NAMALWA (cell line): ENCODE measurements at places on chromosomes 4 and X.

DNA sequence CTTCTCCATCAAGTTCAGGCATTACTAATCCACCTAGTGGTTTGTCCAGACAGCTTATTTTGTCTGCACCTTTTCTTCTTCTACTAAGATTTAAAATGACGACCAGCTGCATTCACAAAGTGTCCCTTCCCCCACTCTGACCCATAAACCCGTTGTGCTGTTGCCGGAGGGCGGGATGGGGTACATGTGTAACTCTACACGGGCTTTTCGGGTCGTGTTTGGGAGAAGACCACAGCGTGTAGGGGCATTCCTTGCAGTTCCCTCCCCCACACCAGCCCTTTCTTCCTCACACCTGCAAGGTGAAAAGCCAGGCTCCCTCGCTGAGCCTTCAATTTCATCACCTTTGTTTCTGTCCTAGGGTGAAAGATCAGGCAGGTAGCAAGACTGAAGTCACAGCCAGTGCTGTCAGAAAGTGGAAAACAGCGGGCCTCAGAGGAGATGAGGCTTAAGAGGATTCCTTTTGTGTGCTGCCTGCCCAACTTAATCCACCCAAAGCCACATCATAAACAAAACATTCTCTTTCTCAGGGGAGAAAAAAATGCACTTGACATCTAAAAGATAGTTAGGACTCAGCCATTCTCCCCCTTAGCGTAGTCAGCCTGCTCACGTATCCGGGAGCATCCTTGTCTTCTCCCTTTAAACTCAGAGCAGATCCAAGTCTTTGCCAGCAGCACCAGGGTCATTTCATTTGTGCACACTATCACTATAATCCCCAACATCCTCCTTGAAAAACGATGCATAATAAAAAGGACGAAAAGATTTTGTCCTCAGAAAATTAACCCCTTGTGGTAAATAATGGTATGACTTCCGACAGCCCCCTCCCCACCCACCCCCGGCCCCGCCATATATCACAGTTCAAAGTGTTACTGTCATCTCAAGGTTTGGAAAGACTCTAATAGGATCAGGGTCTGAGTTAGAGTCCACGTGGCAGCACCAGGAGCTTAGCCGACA, 599.0 kb downstream of the RAB28 start:
- DNase-seq: no peak

GRCh38 chr4:87339440-87339839, 16.8 kb upstream of the HSD17B13 start:
- DNase-seq: no peak

DNA sequence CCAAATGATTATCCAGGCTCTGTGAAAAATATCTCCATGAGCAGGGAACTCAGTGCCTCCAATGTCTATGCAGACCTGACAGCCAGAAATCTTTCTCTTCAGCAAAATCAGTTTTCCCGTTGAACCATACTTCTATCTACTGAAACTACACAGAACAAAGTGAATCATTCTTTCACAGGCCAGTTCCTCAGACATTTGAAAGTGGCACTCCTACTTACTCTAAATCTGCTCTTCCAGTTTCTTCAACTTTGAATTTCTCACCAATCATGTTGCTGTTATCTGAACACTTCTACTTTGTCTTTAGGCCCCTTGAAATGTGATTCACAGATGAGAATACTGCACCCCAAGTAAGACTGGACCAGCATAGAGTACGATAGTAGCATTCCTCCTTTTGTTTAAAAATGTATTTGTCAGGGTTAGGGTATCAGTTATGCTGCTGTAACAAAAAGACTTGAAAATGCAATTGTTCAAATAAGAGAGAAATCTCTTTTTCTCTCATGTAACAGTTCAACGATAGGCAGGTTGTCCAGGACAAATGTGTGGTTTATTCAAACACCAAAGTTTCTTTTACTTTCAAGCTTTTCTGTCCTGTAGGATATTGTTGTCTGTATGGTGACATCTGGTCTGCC, 210.6 kb upstream of the KLF3 start:
- no peak for DNase-seq

DNA sequence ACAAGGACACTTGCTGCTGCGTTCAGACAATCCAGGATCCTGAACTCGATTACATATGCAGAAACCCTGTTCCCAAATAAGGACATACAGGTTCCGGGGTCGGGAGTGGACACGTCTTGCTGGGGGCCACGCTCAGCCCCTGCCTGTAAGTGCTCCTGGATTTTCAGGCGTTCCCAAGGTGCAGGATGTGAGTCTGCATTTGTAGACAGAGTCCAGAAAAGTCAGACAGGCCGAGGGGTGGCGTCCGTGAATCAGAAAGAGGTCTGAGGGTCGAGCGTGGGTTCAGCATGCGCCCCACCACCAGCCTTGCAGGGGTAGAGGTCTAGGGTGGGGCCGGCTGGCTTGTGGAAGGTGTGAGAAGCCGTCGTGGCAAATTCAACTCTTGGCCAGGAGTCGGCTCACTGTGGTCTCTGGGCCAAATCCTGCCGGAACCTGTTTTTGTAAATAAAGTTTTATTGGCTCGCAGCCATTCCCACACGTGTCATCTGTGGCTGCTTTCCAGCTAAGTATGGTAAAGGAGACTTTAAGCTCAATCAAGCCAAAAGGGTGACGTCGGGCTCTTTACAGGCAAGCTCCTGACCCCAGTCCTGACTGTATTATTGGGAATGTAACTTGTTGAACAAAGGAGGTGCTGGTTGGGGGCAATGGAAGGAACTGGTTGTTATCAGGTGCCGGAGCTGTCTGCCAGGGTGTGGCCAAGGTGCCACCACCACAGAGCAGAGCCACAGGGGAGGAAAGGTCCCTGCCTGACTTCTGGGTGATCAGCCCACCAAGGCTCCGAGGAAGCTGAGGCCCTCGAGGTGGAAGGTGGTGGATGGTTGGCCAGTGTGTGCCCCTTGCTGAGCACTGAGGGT, 7.4 kb downstream of the DOK7 start:
- no peak for DNase-seq

DNA sequence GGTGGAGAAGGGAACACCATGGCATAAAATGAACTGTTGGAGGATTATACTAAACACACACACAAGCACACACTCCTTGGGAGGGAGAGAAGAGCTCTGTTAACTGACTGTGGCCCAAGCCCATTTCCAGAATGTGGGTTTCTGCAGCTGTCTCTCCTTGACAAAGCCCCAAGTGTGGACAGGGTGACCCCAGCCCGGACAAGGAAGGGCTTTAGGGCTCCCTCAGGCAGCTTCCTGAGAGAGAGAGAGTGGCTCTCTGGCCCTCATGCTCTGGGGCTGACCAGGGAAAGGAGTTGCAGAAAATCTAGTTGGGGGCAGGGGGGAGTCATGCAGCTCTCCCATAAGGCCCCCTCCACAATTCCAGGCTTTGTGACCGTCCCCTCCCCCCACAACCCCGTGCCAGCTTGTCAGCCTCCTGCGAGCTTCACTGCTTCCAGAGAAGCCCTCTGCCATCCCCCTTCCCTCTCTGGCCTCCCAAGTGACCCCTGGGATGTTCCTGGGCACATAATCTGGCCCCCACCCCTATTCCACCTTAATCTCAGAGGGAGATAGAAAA, 590 bp downstream of the ARHGEF9 start:
- DNase-seq: no peak

GRCh38 chrX:290476-291166, 9.4 kb downstream of the PLCXD1 start:
- no peak for DNase-seq

- DNase-seq: no peak
These were observed 68.5 kb downstream of the FGFBP1 start for GRCh38 chr4:15870079-15870478.

- no peak for DNase-seq
These were observed 4.1 kb downstream of the AFM start for GRCh38 chr4:73485596-73485995.

DNA sequence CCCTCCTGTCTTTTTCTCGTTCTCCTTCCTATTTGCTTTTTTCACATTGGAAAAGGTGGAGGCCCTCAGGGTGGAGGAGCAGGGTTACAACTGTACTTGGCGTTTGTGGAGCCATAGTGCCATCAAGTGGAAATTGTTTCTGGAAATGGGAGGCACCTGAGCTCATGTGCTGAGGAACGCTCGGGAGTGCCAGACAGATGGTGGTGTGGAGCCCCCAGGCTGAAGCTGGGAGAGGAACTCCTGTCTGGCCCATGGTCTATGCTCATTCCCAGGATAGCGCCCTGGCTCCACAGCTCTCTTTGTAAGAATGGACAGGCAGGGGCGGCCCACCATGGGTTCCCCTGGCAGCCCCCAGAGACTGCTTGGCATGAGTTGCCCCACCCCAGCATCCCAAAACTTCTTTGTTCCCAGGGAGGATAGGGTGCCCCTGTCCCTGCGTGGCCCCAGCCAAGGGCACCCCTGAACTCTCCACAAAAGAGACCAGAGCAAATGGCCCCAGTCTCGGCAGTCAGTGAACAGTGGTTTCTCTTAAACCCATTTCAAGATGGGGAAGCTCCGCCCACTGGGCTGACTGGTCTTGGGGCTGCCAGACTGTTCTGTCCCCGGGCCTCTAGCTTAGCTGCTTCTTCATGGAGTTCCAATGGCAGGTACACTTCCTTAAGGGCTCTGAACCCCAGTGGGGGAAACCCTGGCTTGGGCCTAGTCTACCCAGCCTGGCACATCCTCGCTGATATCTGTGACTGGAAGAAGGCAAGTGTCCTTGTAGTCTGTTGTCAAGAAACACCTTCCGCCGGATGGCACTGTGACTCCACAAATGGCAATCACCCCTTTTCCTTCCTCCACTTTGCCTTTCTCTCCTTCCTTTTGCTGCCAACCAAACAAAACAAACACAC, 70.1 kb downstream of the NBDY start:
- no peak for DNase-seq

- DNase-seq: no peak
These were observed 352.8 kb downstream of the SPRY1 start for GRCh38 chr4:123749383-123749782.

- DNase-seq: no peak
These were observed 56.6 kb downstream of the SPRY1 start for GRCh38 chr4:123453061-123453680.

DNA sequence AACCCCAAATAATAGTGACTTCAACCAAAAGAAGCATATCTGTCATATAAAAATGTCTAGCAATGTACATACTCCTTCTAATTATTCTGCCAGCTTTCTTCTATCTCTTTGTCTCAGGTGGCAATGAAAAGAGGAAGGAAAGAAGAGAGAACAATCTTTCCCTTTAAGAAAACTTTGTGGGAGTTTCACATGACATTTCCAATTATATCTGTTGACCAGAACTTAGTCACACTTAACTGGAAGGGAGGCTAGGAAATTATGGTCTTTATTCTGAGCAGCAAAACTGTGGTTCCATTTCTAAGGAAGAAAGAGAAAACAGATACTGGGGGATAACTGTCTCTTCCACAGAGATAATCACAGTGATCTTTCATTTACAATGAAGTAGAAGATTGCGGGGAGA, 12.9 kb upstream of the MAOA start:
- no peak for DNase-seq

DNA sequence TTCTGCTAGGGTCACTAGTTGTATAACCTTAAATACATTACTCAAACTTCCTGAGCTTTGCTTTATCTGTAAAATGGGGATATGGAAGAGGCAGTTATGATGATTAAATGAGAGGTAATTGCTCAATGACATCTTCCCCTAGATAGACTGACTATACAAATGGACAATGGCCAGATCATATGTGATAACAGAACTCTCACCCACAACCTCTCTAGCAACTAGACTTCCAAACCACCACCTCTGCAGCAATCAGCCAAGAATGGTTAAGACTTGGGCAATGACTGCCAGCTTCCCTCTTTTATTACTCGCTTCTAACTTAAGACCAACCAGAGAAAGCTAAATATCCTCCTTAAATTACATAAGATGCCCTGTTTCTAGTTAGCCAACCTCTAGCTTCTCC, 2.9 kb upstream of the SEPSECS start:
- no peak for DNase-seq

- DNase-seq: no peak
These were observed 39.1 kb downstream of the HEPH start for GRCh38 chrX:66203114-66203513.

- DNase-seq: no peak
These were observed 287.0 kb downstream of the ARHGAP24 start for GRCh38 chr4:85761803-85762528.

- DNase-seq: no peak
These were observed 102.2 kb downstream of the SPCS3 start for GRCh38 chr4:176422001-176422400.

- peak; percentile 90 for DNase-seq
These were observed 921 bp upstream of the SETD7 start for GRCh38 chr4:139556724-139557555.

DNA sequence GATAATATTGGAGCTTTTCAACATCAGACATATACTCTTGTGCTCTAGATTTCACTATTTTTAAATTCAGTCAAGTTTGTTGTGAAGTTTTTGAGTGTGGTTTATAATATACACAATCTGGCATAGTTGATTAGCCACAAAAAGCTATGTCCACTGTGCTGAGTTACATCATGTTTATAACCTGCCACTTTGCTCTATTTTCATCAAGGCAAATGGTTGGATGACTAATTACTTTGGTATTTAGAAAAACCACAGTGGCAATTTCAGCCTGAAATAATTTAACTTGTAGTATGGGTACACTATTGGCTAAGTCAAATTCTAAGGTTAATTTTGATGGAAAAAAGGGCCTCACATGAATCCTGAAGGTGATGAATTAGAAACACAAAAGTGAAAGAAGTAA, 262.6 kb downstream of the C4orf33 start:
- no peak for DNase-seq

DNA sequence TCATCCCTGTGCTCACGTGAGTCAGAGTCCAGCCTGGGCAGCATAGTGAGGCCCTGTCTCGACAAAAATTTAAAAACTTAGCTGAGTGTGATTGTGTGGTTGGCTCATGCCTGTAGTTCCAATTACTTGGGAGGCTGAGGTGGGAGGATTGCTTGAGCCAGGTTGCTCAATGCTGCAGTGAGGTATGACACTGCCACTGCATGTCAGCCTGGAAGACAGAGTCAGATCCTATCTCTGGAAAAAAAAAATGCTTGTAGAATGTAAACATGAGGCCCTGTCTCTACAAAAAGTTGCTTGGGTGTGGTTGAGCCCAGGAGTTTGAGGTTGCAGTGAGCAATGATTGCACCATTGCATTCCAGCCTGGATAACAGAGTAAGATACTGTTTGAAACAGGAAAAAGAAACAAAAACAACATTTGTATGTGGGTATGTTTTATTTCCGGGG, 11.3 kb upstream of the YTHDC1 start:
- DNase-seq: no peak

DNA sequence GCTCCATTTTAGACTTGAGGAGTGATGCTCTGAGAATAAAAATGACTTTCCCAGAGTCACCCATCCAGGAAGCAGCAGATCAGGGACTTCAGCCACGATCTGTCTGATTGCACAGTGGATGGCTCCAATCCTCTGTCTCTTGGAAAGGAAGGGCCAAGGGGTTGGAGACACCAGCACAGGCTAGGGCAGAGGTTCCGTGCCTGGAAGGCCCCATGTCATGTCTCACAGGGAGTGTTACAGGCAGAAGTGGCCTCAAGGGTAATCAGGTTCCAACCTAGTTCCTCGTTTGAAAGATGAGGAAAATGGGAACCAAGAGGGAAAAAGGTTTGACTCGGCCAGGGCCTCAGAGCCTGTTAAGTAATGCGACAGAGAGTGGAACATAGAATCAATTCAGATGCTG, 160.0 kb downstream of the EFNB1 start:
- DNase-seq: no peak

- DNase-seq: no peak
These were observed 3.1 kb upstream of the CDK16 start for GRCh38 chrX:47215291-47215900.

GRCh38 chr4:177964061-177964460, 521.8 kb upstream of the AGA start:
- no peak for DNase-seq

GRCh38 chr4:99617374-99617773, 40.3 kb downstream of the C4orf54 start:
- no peak for DNase-seq
